ENCODE measurements at places on chromosomes 13 and 19.
A peak's percentile ranks its signal among the peaks of the same experiment; 100 is the strongest.

GRCh38 chr13:33710924-33711323 lies 107.0 kb upstream of the RFC3 start:
- no peak for DNase-seq

- DNase-seq: no peak
These were observed 11.0 kb upstream of the CCL25 start for GRCh38 chr19:8041531-8041931.

GRCh38 chr13:54124700-54125099 lies 1096.1 kb downstream of the OLFM4 start:
- no peak for DNase-seq

DNA sequence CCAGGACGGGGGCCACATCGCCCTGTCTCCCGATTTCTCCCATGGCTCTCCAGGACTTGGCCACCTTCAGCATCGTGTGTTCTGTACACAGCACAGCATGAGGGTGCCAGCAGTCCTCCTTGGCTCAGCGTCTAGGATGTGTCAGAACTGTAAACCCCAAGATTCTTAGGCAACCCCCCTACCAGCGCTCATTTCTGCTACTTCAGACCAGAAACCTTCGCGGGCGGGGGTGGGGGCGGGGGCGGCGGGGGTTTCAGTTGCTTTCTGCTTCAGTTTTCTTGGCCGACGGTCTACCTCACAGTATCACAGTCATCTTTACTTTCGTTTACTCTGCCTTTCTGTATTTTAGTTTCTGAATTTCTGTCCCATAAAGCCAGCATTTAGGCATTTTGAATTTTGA lies 82.4 kb downstream of the GGACT start:
- DNase-seq: no peak

- DNase-seq: peak; percentile 24
These were observed 380.9 kb upstream of the HTR2A start for GRCh38 chr13:47277774-47278173.

GRCh38 chr19:53868892-53869804 lies 1.5 kb downstream of the MYADM start:
- peak; percentile 89 for DNase-seq

GRCh38 chr13:73467125-73467524 lies 408.3 kb downstream of the KLF5 start:
- no peak for DNase-seq
